ENCODE measurements at places on chromosomes 4 and X. TPM values are rescaled to one million over a fixed set of nuclear protein-coding genes. Genes with fewer than 3 reads are reported as not detected.

The FRG2 gene
- not detected for polyA plus RNA-seq

DNA sequence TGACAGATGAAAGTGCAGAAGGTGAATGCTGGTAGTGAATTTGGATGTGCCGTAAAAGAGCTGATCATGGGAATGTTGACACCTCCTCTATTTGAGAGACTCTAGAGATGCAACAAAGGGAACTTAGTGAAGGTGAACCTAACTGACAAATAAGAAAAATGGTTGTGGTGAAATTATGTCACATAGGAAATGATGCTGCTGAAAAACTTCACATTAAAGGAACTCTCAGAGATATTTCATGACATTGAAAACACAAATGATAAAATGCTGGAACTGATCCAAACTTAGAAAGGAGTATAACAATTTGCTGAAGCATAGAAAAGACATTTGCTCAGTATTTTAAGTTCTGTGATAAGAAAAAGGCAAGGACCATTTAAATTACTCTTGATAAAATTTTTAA lies 31.9 kb downstream of the MGAT4D start:
- no peaks in the 10 kb centered on the region for H3K36me3 ChIP-seq
- peaks cover 16% of the 10 kb centered on the region for H3K27me3 ChIP-seq
- H3K4me1 ChIP-seq, result no peaks in the 10 kb centered on the region
- H3K27ac ChIP-seq, result no peak overlapping the region

DNA sequence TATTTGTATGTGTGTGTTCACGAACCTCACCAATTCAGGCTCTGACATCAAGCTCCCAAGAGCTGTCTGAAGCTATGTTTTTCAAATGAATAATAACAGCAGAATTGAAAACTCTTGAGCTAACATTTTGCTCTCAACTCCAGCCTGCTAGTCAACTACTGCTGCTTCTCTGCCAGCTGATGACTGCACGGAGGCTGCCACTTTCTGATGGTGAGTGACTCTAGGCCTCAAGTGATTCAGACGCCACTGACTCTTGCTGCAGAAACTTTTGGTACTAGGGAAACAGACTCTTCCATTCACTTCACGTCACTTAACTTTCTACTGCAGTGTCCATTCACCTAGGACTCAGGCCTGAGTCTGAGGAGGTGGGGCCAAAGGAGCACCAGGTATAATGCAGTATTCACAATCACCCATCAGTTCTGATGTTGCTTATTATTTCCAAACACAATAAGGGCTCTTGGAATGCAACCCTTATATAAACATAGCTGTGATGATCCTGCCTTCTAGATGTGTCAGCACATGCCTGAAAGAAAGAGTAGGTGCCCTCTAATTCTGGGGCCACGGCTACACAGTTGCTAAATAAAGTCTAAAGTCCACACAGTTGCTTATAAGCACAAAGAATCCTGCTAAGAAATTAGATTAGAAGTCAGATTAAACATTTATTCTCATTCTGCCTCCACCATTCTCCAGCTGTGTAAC lies 16.0 kb downstream of the PRDM8 start:
- no peak overlapping the region for H3K27ac ChIP-seq
- no peak overlapping the region for H3K4me3 ChIP-seq
- peaks cover 6% of the 10 kb centered on the region for H3K27me3 ChIP-seq

The TCEAL8 gene
- polyA plus RNA-seq, result 66.4 TPM

The RASSF6 gene
- polyA plus RNA-seq, result not detected

GRCh38 chr4:18025288-18025687 lies 3.7 kb upstream of the LCORL start:
- no peak overlapping the region for H3K27ac ChIP-seq
- H3K4me1 ChIP-seq, result peaks cover 17% of the 10 kb centered on the region
- no peak overlapping the region for H3K4me3 ChIP-seq
- no peak for DNase-seq

- DNase-seq, result no peak
- H3K27ac ChIP-seq, result no peak overlapping the region
- H3K36me3 ChIP-seq, result no peaks in the 10 kb centered on the region
- H3K4me1 ChIP-seq, result no peaks in the 10 kb centered on the region
Observed at GRCh38 chr4:8664031-8664805, 71.7 kb downstream of the CPZ start.

GRCh38 chr4:144562019-144562705 lies 83.8 kb upstream of the HHIP start:
- H3K36me3 ChIP-seq, result no peaks in the 10 kb centered on the region
- H3K27ac ChIP-seq, result no peak overlapping the region
- H3K4me3 ChIP-seq, result no peak overlapping the region
- DNase-seq, result no peak
- H3K27me3 ChIP-seq, result peaks cover 3% of the 10 kb centered on the region

DNA sequence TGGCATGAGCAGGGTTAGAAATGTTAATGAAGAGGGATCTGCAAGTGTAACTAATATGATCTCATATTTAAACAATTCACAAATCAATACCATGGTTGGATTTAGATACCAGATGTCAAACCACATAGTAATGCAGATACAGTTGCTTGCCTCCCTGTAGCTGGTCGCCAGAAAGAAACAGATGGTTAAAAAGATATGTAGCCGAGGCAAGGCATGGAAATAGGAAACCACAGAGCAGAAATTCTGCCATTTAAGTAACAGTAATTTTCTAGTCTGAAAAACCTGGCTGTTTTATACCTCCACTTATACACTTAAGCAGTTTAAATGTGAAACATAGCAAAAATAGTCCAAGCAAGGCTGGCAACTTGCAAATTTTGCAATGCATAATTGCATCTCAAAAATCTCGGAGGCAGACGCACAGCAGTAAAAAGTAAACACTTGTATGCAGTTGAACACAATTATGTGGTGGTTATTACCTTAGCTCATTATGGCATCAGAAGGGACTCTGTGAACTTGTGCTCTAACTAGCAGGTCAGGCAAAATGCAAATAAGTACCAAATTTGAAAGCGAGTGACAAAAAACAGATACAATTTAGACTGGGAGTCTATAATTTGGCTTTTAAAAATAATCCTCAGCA lies 126.8 kb downstream of the NAA11 start:
- H3K36me3 ChIP-seq, result no peaks in the 10 kb centered on the region
- H3K4me3 ChIP-seq, result no peak overlapping the region
- DNase-seq, result no peak
- H3K27me3 ChIP-seq, result peaks cover 10% of the 10 kb centered on the region
- H3K4me1 ChIP-seq, result no peaks in the 10 kb centered on the region
- no peak overlapping the region for H3K27ac ChIP-seq

DNA sequence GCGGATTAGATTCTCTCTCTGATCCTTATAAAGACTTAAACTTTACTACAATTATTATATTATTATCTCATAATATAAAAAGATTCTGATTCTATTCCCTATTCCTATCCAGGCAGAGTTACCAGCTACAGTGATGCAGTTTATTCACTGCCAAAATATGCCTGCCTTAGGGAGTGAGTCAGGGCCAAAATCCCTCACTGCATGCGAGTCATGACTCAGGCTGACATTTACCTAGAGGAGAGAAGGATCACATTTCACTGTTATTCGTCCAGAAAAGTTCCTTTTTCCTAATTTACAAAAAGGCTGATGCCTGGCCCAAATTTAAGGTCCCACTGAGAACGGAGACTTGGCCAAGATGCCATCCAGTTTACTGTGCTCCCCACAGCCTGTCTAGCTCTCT lies 168.5 kb upstream of the LDB2 start:
- H3K4me3 ChIP-seq, result no peak overlapping the region
- no peaks in the 10 kb centered on the region for H3K4me1 ChIP-seq
- peaks cover 2% of the 10 kb centered on the region for H3K27me3 ChIP-seq
- no peaks in the 10 kb centered on the region for H3K36me3 ChIP-seq
- H3K27ac ChIP-seq, result no peak overlapping the region

The NAP1L3 gene
- polyA plus RNA-seq, result 8.1 TPM

Measured in naive thymus-derived CD8-positive, alpha-beta T cell (primary cell).